ENCODE measurements at places on chromosomes 3 and 15.

GRCh38 chr3:50674349-50675178 lies at the start of gene DOCK3:
Gene DOCK3 (plus strand): TSS chr3:50674927. CDS start chr3:50675264, 337 bp downstream.
- peak; percentile 81 for DNase-seq

DNA sequence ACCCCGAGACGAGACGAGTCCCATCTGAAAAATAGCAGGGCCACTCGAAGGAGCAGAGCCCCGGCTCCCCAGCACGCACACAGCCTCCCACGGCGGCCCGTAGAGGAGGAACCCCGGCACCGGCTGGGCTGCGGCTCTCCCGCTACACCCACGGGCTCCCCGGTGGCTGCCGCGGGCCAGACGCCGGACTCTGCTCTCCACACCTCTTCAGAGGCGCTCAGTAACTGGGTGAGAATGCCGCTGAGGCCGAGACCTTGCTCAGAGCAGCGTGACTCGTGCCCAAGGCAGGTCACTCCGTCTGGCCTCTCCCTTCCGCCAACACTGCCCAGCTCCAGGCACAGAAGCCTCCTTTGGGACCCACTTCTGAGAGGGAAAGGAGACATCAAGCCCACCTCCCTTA lies 34.4 kb downstream of the TNK2 start:
- no peak for DNase-seq

GRCh38 chr3:33063651-33064051 lies 33.3 kb downstream of the GLB1 start:
- no peak for DNase-seq

DNA sequence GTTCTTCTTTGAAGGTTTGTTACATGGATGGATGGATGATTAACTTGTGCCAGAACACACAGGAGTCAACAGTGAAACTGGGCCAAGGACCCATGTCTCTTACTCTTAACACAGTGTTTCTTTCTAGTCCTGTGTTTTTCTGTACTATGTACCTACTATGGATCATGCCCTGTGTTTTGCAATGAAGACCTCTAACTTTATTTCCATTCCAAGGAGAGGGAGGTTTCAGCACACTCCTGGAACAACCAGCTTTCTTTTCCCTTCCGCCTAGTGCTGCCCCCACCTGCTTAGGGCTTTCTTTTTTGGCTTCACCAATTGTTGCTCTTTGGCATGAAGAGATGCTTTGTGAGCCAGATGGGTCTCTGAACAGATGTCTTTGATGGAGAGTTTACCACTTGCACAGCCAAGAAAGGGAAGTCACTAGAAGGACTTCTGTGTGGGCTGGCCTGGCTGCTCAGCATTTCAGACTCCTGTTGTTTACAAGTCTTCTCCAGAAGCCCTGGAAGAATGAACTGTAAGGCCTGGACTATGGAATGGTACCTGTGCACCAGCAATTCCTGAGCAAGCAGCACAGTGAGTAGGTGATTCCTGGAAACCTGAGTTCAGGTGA lies 44.5 kb downstream of the SNAPC5 start:
- DNase-seq = no peak

GRCh38 chr15:89171136-89172072 lies 50.0 kb downstream of the RLBP1 start:
- no peak for DNase-seq

GRCh38 chr3:4908433-4909156 lies 70.6 kb upstream of the BHLHE40 start:
- no peak for DNase-seq

- no peak for DNase-seq
Observed at GRCh38 chr3:188691004-188691403, 480.8 kb upstream of the TPRG1 start.

DNA sequence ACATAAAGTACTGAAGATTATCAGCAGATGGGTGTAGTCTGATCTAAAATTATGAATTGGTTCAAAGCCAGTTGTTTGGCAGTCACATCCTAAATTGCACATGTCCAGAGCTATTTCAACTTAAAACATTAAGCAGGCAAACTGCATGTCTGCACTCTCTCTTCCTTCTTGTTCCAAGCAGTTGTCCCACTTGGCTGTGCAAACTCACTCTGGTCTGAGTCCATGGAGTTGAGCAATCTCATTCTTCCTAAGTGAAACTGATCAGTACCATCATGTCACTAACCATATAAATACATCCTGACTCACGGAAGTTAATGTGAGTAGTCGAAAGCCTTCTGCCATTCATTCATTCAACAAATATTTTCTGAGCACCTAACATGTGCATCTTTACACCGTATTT lies 353.0 kb downstream of the ROBO1 start:
- DNase-seq = no peak

- DNase-seq = no peak
Observed at GRCh38 chr3:72660270-72661114, 187.8 kb downstream of the SHQ1 start.

DNA sequence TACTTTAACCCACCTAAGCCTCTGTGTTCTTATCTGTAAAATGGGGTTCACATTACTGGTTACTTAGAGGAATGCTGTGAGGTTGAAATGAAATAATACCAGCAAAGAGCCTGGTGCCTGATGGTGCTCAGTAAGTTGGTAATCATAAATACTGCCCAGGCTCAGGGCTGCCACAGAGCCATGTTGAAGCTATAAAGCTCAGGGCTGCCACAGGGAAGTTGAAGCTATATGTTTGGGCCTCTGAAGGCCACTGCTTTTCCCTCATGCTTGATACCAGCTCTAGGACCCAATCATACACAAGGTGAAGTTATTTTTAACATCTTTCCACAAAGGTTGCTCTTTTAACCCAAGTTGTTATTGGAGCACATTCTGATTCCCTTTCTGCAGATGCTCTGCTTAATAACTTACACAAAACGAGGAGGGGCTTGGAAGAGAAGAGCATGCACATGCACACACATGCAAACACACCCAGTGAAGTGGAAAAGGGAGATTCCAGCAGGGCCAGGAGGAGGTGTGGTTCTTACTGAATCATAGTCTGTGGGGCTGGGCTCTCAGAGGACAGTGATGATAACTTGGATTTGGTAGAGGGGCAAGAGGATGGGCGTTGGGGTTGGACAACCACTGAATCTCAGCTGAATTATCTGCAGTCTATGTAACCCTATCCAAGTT lies 17.4 kb downstream of the PARP14 start:
- no peak for DNase-seq

- no peak for DNase-seq
Observed at GRCh38 chr3:87336761-87337160, 60.4 kb upstream of the POU1F1 start.

- DNase-seq = peak; percentile 4
Observed at GRCh38 chr15:30859091-30859874, 44.4 kb upstream of the FAN1 start.

- DNase-seq = peak; percentile 26
Observed at GRCh38 chr3:28240441-28240840, 978 bp upstream of the CMC1 start.

- DNase-seq = no peak
Observed at GRCh38 chr3:72329354-72329753, 518.9 kb downstream of the SHQ1 start.

GRCh38 chr3:10583798-10584708 lies 78.7 kb upstream of the ATP2B2 start:
- DNase-seq = no peak

Data from right kidney (tissue), 9 donors.